H1 (cell line): ENCODE measurements at places on chromosomes 2 and 18.

GRCh38 chr18:56146565-56146964 lies 491.8 kb downstream of the TXNL1 start:
- no peaks in the 10 kb centered on the region for H3K36me3 ChIP-seq
- H3K4me3 ChIP-seq = no peak overlapping the region
- H3K27ac ChIP-seq = no peak overlapping the region

- H3K36me3 ChIP-seq = no peaks in the 10 kb centered on the region
- H3K27me3 ChIP-seq = no peaks in the 10 kb centered on the region
- H3K27ac ChIP-seq = no peak overlapping the region
- DNase-seq = no peak
- H3K4me3 ChIP-seq = no peak overlapping the region
- peaks cover 21% of the 10 kb centered on the region for H3K4me1 ChIP-seq
Observed at GRCh38 chr2:221680548-221680947, 108.4 kb upstream of the EPHA4 start.

DNA sequence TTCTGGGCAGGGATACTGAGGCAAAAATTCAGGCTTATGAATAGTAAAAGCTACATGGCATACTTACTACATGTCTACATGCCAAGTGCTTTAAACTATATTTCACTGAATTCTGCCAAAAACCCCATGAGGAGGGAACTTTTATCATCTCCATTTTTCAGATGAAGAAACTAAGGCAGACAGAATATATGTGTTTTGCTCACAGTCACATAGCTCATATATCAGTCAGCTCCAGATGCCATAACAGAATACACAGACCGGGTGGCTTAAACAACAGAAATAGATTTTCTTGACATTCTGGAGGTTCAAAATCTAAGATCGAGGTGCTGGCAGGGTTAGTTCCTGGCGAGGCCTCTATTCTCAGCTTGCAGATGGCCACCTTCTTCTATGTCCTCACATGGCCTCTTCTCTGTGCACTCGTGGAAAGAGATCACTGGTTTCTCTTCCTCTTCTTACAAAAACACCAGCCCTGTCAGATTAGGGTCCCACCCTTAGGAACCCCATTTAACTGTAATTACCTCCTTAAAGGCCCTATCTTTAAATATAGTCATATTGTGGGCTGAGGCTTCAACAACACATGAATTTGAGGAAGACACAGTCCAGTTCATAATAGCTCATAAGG lies 27.1 kb upstream of the CREB1 start:
- peaks cover 10% of the 10 kb centered on the region for H3K4me1 ChIP-seq
- H3K27me3 ChIP-seq = no peaks in the 10 kb centered on the region
- no peak overlapping the region for H3K27ac ChIP-seq
- H3K36me3 ChIP-seq = no peaks in the 10 kb centered on the region
- H3K4me3 ChIP-seq = no peak overlapping the region
- DNase-seq = no peak

DNA sequence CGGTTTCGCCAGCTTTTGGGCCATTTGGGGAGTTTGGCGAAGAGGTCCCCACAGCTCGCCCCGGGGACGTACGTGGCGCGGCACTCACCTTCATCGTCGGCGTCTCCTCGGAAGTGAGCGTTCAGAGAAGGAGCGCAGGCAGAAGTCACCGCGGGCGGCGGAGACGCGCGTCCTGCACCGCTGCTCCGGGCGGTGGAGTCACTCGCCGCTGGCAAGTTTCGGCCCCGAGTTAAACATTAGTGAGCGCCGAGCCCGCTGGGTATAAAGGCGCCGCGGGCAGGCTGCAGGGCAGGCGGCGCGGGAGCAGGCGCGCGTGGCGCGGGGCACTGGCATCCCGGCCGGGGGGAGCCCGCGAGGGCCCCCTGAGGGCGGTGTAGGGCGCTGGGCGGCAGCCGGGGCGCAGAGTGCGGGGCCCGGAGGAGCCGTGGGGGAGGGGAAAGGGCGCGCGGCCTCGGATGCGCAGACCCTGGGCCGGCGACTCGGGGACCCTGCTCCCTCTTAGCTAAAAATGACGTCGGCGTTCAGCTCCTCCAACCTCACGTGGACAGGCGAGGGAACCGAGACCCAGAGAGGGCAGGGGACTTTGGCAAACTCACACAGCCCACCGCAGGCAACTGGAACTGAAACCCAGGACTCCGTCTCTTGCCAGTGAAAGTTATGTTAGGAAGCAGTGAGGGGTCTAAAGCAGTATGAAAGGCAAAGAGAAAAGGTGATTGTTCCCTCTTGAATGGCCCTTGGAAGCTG lies at the start of gene DPP4:
DPP4 (minus strand) TSS at position 328 of the 744 bp plus-strand sequence; CDS start at position 94, 234 bp downstream.
- H3K36me3 ChIP-seq = no peaks in the 10 kb centered on the region
- H3K4me3 ChIP-seq = peak within 1 kb of the TSS; percentile 34
- H3K27me3 ChIP-seq = no peaks in the 10 kb centered on the region
- H3K4me1 ChIP-seq = peaks cover 16% of the 10 kb centered on the region
